ENCODE measurements at places on chromosomes 7 and 10. TPM values are rescaled to one million over a fixed set of nuclear protein-coding genes. Genes with fewer than 3 reads are reported as not detected.
A peak's percentile ranks its signal among the peaks of the same experiment; 100 is the strongest.

- DNase-seq = no peak
Measured at GRCh38 chr7:120272701-120273475, at the start of gene KCND2. Gene KCND2 (plus strand): TSS chr7:120273175.

DNA sequence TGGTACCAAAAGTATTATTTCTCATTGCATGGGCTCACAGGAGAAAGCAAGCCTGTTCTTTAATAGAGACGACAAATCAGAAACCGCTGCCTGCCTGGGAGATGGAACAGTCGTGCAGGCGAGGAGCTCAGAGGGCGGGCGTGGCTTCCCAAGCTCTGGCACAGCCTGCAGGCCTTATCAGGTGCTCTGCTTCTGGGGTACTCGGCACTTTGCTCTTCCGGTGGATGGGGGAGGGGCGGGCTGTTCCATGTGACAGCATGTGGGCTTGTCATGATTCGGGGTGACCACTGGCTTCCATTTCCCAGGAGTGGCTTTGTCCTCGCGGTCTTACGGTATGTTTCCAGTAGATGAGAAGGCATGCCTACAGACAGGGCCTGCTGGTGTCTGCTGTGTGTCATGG is 228.6 kb downstream of the MGMT start:
- DNase-seq = no peak

DNA sequence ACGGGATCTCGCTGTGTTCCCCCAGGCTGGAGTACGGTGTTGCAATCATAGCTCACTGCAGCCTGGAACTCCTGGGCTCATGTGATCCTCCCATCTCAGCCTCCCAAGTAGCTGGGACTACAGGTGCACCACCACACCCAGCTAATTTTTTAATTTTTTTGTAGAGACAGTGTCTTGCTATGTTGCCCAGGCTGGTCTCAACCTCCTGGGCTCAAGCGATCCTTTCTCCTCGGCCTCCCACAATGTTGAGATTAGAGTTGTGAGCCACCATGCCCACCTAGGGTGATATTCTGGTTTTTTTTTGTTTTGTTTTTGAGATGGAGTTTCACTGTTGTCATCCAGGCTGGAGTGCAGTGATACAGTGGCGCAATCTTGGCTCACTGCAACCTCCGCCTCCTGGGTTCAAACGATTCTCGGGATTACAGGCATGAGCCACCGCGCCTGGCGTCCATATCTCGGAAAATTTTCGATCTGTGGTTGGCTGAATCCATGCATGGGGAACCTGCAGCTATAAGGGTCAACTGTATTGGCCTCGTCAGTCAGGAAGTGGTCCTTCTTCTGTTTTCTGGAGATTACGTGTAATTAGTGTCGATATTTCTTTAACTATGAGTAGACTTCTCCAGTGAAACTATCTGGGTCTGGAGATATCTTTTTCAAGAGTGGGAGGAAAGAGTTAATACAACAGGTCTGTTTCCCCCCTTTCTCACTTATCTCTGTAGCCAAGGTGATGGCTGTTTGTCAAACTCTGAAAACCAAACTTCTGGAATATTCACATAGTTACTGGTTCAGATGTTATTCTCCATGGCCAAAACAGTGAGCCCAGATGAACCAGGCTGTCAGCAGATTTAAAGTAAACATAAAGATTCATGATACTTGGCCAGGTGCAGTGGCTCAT is 21.0 kb upstream of the FIS1 start:
- DNase-seq = no peak

GRCh38 chr10:90816466-90816865 is 41.4 kb downstream of the HTR7 start:
- DNase-seq = no peak

DNA sequence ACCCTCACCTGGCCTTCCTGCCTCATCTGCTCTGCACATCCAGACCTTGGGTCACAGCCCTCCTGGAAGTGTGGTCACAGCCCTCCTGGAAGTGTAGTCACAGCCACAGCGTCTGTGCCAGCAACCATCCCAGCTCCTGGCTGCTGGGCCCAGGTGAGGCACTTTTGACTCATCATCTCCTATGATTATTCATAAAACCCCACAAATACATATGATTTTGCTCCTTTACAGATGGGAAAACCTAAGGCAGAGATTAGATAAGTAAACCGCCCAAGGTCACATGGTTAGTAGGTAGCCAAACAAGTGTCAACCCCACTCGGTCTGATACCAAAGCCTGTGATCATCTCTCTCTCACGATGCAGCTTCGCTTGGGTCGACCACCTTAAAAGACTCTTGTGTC is 94.3 kb downstream of the PRLHR start:
- no peak for DNase-seq

DNA sequence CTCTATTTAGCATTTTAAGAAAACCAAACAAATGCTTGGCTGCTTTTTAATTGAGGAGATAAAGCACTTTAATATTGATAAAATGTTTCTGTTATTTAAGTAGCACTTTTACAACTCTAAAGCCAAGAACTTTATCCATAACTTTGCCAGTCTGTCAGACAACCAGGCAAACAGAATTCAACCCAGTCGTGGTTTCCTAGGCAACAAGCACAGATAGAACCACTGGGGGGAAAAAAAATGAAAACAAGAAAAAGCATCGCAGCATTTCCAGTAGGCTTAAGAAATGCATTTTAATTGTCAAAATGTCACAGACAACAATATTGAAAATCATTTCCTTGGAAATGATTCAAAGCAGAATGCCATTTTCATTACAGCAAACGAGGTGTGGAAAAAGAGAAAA is 323.4 kb downstream of the PARD3 start:
- DNase-seq = no peak

DNA sequence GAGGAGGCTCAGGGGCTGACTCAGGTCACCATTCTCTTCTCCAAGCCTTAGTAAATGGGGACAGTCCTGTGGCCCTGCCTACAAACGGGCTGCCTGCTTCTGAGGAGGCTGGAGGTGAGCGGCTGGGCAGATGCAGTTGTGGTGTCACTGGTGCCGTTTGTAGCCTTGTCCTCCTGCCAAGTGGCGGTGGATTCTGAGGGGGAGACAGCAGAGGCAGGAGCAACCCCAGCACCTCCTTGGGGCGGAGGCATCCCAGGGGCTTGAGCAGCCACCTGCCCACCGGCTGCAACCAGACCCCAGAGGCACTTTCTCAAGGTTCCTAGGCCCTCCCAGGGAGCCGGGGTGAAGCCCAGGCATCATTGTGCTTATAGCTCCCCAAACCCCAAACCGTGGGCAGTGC is 112.5 kb downstream of the ZMIZ1 start:
- DNase-seq = no peak

GRCh38 chr7:105748701-105749100 is 127.7 kb downstream of the ATXN7L1 start:
- DNase-seq = no peak

- DNase-seq = no peak
Measured at GRCh38 chr10:113594652-113595051, 41.8 kb downstream of the HABP2 start.

- no peak for DNase-seq
Measured at GRCh38 chr7:45435846-45436245, 138.3 kb upstream of the ADCY1 start.

DNA sequence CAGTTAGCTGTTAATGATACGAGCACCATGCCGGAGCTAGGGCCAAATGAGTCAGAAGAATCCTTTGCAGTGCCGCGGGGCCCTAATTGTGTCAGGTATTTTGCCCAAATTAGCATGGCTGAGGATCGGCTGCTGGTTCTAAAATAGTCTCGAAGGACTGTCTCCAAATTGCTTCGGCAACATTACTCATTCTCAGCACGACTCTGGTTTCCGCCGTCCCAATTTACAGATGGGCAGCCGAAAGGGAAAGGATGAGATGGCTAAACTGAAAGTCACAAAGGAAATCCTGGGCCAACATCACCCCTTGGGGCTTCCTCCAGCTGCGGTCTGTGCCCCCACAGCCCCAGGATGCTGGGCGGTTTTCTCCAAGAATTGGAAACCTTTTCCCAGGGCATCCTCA is 351.4 kb downstream of the PAXIP1 start:
- no peak for DNase-seq

DNA sequence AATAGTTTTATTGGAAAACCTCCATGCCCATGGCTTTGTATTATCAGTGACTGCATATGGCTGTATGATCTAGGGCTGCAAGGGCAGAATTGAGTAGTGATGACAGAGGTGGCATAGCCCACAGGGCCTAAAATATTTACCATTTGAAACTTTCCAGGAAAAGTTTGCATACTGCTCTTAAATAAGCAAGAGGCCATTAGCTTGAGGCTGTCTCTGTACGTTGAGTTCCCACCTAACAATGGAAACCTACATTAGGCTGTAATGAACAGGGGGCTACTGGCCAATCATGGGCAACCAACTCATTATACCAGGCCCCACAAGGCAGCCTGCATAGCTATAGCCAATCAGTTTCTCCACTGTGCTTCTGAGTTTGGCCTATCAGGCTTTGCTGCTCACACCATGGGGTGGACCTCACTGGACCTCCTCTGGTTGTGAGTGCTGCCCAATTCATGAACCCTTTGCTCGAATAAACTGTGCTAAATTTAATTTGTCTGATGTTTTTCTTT is 673 bp upstream of the ST8SIA6 start:
- no peak for DNase-seq

DNA sequence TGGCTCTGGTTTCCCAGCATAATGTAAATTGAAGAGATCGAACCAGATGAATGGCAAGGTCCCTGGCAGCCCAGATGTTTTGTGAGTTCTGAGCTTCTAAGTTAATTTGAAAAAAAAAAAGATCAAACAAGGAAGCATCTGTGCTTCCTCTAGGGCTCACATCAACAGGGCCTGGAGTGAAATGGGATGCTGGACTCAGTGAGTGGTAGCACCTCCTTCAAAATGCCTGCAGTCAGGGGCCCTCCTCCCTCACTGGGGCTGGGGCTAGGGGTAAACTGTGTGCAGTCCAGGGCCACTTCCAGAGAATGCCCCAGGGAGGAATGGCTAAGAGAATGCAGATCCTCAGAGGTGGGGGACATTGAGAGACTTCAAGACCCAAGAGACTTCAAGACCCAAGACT is 6.0 kb upstream of the CUEDC2 start:
- DNase-seq = no peak

DNA sequence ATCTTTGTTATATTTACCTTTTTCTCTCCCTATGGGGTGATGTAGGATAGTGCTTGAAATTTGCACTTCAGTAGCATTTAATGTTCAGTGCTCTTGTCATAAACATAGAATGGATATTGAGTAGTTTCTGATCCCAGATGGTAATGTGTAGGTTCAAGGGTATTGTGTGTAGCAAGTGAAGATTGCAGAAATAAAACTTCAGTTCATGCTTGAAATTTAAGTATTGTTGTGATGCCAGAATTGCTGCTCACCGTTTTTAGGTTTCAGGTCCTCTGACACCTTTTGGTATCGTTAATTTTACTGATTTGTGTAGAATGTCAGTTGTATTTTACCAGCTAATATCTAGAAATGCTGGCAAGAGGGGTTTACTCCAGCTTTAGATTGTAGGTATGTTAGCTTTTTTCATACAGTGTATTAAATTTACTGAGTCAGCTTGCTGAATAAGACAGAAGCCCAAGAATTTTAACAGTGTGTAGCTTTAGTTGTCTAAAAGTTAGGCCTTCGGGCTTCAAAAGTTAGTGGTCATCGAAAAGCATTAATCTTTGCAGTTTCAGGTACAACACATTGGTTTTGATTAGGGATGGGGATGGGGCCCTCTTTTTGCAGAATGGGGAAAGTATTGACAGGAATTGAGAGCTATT is 1.9 kb downstream of the PTEN start:
- DNase-seq = no peak

DNA sequence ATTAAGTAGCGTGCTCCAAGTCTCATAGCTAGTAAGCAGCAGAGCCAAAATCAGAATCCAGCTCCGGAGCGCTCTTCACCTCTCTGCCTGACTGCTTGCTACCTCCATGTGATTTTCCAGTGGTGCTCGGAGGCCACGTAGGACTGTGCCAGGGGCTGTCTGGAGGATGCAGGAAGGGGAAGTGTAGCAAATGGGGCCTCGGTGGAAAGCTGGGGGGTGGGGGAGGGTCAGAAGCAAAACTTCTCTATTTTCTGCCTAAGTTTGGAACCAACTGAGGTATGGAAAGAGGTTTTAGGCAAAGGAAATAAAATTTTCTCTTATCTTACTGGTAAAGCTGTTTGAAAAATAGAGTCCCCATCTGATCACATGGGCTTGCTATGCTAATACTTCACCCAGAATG is 108.7 kb downstream of the TBXAS1 start:
- DNase-seq = no peak

DNA sequence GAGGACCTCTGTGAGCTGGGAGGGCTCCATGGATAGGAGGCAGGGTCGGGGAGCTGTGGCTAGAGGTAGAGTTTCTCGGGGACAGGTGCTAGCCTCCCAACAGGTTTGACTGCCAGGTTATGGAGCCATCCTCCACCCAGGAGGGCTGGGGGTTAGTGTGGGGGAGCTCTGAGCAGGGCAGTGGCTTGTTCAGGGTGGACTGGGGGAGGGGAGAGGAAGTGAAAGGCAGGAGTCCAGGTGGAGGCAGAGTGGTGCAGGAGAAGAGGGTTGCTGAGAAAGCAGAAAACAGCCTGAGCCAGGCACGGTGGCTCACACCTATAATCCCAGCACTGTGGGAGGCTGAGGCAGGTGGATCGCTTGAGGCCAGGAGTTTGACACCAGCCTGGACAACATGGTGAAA is 40.5 kb upstream of the HSPB1 start:
- no peak for DNase-seq

DNA sequence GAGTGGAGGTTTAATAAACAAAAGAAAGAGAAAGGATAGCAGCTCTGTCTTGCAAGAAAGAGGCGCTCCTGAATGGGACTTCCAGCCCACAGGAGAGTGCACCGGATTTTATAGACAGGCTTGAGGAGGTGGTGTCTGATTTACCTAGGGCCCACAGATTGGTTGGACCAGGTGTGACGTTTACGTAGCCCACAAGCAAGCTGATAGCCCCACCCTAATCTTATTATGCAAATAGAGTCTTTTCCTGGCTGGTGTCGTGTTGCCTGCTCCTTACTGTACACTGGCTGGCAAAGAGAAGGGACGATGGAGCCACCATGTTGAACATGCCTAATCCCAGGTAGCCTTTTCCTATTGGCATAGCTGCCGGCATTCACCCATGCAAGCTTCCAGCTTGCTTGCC is 319.7 kb upstream of the POM121L12 start:
- DNase-seq = no peak

- peak; percentile 70 for DNase-seq
Measured at GRCh38 chr7:53350241-53350640, 314.8 kb downstream of the POM121L12 start.

GRCh38 chr10:29257784-29258135 is 31.1 kb upstream of the LYZL1 start:
- no peak for DNase-seq

Gene VGF
- 848 TPM for total RNA-seq

Gene NRP1
- 1.1 TPM for total RNA-seq

Gene TFPI2
- total RNA-seq = 13.5 TPM

Gene CDH23
- 0.29 TPM for total RNA-seq

Gene PROSER2
- total RNA-seq = 5.9 TPM

Gene TEX47
- total RNA-seq = not detected

Gene GSTO2
- 1.2 TPM for total RNA-seq

Measured in SK-MEL-5 (cell line).